ENCODE measurements at places on chromosomes 2 and 18.

GRCh38 chr2:171798156-171798820, 95.8 kb downstream of the SLC25A12 start:
- no peak for DNase-seq

DNA sequence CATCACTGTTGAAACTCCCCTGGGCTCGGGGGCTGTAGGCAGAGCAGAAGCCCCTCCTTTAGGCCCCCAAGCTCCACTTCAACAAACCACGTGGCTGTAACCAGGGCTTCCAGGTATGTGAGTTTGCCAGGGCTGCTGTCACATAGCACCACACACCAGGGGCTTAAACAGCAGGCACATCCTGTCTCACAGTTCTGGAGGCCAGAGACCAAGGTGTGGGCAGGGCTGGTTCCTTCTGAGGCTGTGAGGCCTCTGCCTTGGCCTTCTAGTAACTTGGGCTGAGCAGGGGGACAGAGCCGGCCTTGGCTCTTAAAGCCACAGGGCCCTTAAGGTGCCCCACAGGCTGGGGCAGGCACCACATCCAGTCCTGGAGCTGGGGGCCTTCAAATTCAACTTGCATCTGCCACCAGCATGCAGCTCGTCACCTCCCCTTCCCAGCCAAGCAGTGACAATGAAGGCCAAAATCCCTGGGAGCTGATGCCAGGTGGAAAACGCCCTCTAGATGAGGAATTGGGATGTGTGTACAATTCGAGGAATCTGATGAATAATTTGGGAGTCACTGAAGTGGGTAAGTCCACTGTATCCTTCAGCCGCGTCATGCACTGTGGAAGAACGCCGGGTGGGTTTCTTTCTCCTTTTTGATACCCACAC, 104.2 kb upstream of the ODC1 start:
- DNase-seq = no peak

DNA sequence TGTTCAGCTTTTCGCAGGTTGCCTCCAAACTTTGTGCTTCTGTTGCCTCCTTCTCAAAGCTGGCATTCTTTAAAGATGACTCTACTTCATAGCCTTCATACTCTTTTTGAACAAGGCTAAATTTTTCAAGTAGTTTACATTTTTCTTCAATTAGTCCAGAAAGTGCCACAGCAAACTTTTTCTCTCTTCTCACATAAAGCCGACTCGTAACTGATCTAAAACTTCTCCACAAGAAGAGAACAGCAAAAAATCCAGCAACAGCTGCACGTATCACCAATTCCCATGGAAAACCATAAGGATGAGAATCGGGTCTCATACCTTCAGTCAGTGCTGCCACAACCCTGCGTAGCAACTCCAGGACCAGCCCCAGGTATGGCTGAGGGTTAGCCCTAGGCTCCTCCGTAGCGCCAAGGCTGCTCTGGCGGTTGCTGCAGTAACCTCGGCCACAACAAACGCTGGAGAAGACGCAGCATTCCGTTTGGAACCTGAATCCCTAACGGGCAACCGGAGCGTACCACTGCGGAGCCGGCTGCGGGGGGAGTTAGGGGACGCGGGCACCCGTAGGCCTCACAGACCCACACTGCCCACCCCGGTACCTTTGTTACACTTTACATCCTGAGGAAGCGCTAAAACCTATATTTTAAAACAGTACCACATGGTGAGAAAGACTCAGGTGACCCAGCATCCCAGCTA, at the start of gene CTAGE1:
TSS of gene CTAGE1 (minus strand) at position 420 of the 693 bp plus-strand sequence. CDS start at position 316, 104 bp downstream.
- no peak for DNase-seq

GRCh38 chr18:25164211-25164847, 187.6 kb downstream of the ZNF521 start:
- no peak for DNase-seq

- DNase-seq = no peak
These were observed 40.5 kb upstream of the RTN4 start for GRCh38 chr2:55090702-55091101.

- peak; percentile 70 for DNase-seq
These were observed 48.5 kb downstream of the KCNIP3 start for GRCh38 chr2:95345563-95346230.

DNA sequence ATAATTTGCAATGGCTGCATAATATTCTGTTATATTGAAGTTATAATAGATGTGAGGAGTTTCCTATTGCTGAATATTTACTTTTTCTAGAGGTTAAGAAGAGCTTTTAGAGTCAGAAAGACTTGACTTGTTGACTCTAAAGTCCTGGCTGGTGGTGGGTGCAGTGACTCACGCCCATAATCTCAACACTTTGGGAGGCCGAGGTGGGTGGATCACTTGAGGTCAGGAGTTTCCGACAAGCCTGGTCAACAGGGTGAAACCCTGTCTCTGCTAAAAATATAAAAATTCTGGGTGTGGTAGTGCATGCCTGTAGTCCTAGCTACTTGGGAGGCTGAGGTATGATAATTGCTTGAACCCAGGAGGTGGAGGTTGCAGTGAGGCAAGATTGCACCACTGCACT, 33.9 kb upstream of the ATIC start:
- no peak for DNase-seq

DNA sequence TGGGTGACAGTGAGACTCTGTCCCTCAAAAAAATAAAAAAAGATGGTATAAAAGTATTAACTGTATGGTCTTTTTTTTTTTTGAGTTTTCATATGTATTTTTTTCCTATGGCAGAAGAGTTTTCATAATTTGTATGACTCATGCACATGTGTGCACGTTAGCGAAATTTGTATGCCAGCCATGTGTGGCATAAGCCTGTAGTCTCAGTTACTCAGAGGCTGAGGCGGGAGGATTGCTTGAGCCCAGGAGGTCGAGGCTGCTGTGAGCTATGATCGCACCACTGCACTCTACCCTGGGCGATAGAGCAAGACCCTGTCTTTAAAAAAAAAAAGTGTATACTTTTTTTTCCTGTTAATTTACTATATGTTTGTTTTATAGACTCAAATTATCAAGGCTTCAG, 160.8 kb downstream of the TGIF1 start:
- no peak for DNase-seq

- no peak for DNase-seq
These were observed 6.2 kb downstream of the PARD3B start for GRCh38 chr2:204551512-204551863.

DNA sequence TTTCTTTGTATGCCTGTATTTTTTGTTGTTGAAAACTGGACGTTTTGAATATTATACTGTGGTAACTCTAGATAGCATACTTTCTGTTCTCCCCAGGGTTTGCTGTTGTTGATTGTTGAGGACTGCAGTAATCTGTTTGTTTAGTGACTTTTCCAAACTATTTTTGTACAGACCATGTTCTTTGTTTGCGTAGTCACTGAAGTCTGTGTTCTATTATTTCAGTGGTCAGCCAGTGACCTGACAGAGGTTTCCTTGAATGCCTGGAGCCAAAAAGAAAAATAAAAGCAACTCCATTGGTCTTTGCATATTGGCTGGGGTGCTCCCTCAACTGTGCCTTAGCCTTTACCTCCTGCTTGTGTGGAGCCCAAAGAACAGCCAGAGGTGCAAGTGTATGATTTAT, 42.7 kb upstream of the PHLPP1 start:
- no peak for DNase-seq

DNA sequence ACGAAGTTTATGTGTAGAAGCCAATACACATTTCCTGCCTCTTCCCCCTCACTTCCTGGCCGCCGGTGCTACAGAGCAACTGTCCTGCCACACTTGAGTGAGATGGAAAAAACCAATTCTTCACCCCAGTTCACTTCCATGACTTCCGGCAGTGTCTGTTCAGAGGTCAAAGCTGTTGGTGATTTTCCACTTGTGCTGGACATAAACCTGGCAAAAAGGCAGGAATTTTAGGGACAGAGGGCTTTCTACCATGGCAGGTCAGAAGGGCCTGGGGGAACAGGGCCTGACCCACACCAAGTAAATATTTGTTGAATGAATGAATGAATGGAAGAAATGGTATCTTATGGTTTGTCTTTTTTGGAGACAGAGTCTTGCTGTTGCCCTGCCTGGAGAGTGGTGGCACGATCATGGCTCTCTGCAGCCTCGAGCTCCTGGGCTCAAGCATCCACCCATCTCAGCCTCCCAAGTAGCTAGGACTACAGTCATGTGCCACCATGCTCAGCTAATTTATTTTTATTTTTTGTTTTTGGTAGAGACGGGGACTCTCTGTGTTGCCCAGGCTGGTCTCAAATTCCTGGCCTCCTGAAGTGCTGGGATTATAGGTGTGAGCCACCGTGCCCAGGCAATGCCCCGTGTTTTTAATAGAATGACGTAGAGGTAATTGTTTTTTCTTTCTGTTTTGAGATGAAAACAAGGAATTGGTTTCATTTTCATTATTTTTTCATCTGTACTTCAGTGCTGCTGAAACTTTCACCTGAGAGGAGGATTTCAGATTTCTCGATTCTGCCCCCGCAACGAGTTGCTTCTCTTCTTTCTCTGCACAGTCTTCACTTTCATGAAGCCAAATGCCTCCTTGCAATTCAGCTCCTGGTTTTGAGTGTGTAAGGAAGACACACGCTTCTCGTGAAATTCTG, 48.0 kb upstream of the LPIN2 start:
- no peak for DNase-seq
